Stimulated activated CD4-positive, alpha-beta T cell treated with anti-CD3 and anti-CD28 coated beads, Interleukin-1b, Interleukin-23, amount 100 ng/mL, for 1 hour (primary cell): ENCODE measurements at places on chromosomes 11 and 22.

GRCh38 chr11:3840870-3841425 is at the start of gene RHOG:
RHOG (minus strand) TSS chr11:3840959; CDS start chr11:3828138, 12,821 bp downstream.
- peak; percentile 34 for DNase-seq

DNA sequence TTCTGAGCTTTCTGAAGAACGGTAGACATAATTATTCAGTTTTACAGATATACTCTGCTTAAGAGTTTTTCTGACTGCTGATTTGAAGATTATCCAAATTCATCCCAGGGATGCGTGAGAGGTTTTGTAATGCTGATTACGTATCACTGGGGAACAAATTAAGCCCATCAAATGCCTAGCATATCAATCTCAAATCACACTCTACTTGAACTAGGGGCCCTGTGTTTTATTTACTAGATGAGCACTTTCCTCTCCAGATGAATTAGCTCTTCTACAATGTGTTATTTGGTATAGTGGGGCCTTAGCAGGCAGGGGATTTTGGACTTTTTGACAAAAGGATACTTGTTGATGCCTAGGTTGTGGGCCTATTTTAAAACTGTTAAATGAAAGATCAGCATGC is 177.9 kb downstream of the JRKL start:
- no peak for DNase-seq

DNA sequence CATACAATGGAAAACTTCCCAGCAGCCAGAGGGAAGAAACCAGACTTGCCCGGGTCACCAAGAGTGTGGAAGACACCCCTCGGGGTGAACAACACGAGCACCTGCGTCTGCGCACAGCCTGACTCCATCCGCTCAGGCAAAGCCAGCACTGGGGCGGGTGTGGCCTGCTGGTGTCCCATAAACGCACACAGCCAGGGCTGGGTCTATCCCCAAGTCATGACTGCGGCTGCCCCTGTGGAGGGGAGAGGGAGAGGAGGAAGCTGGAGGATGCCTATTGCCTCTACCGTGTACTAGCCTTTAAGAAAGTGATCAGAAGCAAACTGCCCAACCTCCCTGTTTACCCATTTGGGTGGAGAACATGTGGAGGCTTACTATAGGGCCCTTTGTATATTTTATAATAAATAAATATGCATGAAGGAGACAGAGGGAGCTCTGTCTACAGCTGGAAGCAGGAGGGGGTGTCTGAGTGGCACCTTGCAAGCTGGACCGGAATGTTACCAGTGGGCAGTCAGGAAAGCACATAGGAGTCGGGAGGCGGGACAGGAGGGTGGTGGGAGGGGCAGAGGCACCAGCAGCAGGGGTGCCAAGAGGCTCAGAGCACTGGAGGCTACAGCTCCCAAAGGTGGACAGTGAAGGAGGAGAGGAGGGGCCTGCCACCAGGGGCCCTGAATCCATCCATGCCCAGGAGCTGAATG is 79.6 kb downstream of the PHF21B start:
- DNase-seq, result no peak

GRCh38 chr11:114977651-114978050 is 299.3 kb downstream of the NXPE2 start:
- DNase-seq, result no peak

DNA sequence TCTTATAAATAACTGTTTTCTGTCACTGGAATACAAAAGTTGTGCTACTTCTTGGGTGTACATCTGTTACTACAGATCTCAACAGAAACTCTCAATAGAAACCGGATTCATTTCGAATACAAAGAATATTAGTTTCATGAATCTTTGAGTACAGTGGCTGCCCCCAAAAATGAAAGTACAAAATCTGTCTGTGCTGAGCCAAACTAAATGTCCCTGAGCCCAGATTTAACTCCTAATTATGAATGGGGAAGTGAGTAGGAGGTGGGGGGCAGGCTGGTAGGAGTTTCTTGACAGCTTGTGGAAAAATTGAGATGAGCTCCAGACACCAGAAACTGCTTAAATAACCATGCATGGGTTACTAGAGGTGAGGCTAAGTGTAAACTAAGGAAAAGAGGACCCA is 41.6 kb downstream of the PITPNB start:
- DNase-seq, result no peak

- DNase-seq, result no peak
Measured at GRCh38 chr22:49775867-49776511, 51.7 kb downstream of the BRD1 start.

GRCh38 chr22:41876275-41876674 is 38.6 kb downstream of the SHISA8 start:
- DNase-seq, result no peak

- DNase-seq, result no peak
Measured at GRCh38 chr11:14320020-14320419, 39.0 kb downstream of the RRAS2 start.

DNA sequence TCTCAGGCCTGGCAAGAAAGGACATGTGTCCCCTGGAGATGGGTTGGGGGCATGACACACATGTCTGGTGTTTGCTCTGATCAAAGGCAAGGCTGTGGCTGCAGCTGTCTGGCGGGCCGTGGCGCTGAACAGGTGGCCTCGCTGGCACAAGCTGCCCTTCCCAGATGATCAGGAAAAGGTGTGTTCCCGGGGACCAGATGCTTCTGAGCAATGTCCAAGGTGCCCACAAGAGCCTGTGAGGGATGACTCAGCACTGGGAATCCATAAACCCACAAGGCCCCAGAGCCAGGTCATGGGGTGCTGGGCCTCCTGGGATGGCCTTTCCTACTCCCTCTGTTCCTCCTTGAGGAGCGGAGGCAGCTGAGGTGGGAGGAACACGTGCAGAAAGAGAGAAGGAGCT is 9.7 kb upstream of the LRP5 start:
- no peak for DNase-seq

DNA sequence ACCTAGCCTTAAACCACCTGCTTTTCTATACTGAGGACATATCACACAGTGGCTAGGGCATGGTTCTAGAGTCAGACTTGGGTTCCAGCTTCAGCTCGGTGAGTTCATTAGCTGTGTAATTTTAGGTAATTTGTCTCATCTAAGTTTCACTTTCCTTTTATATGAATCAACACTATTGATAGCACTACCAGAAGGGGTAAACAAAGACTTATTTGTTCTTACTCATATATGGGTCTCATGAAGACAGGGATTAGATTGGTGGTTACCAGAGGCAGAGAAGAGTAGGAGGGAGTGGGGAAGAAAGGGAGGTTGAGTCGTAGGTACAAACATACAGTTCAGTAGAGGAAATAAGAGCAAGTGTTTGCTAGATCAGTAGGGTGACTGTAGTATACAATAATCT is 924.7 kb downstream of the OPCML start:
- no peak for DNase-seq

- DNase-seq, result no peak
Measured at GRCh38 chr22:28243539-28243938, 324.5 kb upstream of the PITPNB start.

GRCh38 chr11:126304457-126305075 is 706 bp downstream of the DCPS start:
- DNase-seq, result no peak

DNA sequence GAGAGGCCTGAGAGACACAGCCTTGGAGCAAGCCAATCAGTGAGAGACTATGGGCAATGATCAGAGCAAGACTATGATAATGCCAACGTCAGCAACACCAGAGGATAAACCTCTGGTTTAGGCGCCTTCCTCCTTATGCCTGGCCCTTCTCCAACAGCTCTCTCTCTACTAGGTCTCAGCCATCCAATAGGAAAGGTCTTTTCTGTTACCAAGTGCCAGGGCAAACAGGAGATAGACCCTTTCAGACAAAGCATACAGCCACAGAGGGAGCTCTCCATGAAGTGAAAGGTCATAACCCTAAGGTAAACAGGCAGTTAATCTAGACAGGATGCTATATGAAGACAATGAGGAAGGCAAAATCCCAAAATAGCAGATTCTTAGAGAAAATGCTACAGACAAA is 9.5 kb downstream of the STK33 start:
- DNase-seq, result no peak

DNA sequence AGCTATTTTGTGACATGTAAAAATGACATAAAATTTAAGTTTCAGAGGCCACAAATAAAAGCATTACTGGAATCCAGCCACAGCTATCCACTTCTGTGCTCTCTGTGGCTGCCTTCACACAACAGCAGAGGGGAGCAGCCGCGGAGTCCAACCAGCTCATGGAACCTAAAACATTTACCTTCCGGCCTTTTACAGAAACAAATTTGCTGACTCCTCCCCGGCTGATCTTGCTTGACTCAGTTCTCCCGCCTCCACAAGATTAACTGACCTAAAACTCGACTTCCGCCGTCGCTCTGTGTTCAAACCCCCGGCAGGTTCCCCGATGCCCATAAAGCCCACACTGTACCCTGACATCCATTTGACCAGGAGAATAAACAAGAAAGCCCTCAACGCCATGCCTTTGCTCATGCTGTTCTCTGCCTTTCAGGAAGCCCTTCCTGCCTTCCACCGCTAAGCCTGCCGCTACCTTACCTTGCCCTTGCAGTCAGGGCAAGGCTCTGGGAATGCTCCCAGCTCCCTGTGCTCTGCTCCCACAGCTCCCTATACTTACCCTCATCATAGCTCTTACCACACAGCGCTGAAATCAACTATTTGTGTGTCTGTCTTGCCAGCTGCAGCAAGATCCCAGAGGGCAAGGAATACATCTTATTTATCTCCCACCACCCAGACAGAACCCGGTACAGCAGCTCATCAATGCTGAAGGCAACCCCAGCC is 35.4 kb downstream of the MICAL3 start:
- DNase-seq, result no peak

DNA sequence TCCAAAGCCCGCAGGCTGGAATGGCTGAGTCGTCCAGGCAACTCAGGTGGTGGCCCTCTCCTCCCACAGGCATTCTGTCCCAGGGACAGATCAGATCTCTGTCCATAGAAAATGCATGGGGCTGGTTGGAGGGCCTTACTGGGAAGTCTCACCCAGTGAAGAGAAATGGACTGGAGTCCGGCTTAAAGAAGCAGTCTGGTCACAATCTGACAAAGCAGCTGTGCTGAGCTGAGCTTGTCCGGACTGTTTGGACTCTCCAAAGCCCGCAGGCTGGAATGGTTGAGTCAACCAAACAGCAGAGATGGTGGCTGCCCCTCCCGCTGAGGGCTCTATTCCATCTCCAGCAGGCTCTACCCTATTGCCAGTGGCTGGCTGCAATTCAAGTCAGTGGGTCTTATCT is 14.4 kb upstream of the DEPDC7 start:
- DNase-seq, result no peak

GRCh38 chr11:121575250-121575962 is 122.6 kb upstream of the SORL1-AS1 start:
- no peak for DNase-seq

DNA sequence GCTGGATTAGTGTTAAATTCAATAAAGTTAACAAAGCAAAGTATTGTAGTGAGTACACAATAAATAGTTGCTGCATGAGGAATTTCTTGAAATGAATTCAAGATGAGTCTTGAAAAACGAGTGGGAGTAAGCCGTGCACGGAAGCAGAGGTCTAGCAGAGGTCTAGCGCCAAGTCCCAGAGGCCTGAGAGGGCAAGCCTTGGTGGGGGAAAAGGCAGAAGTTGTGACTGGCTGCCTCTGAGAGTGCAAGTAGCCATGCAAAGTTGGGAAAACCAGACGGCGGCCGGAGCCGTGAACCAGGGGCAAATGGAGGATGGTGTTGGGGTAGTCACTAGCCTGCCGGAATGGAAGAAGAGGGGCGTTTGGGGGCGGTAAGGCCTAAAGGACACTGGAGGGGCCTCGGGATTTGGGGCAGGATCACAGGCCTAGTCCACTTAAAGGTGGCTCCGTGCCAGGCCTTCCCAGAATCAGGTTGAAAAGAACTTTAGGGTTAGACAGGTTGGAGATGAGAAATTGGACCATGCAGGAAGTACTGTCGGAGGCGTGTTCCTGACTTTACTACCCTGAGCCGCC is 379 bp upstream of the SLC3A2 start:
- DNase-seq, result no peak

- no peak for DNase-seq
Measured at GRCh38 chr11:84829162-84829561, 798.0 kb downstream of the DLG2 start.

GRCh38 chr22:50218996-50219727 is 18.4 kb downstream of the SELENOO start:
- DNase-seq, result no peak

DNA sequence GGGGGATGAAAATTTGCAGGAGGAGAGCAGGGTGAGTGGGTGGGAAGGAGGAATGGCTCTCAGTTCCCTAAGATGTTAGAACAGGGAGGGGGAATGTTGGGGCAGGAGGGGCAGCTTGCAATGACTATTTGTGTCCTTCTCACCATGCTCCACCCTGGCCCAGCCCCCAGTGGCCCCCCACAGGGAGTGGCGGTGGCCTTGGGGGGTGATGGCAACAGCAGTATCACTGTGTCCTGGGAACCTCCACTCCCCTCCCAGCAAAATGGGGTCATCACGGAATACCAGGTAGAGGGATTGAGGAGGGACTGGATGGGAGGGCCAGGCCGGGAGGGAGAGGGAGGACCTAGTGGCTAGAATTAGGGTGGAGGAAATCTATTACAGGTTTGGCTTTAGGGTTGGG is 10.2 kb downstream of the ROBO3 start:
- DNase-seq, result no peak

DNA sequence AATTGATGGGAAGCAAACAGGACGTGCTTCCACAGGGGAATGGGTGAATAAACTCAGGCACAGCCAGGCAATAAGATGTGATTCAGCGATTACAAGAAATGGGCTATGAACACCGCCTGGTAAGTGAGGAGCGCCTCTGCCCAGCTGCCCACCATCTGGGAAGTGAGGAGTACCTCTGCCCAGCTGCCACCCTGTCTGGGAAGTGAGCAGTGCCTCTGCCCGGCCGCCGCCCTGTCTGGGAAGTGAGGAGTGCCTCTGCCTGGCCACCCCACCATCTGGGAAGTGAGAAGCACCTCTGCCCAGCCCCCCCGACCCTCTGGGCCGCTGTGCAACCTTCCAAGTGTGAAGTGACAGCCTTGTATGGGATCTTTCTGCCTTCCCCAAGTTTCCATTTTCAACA is 73.2 kb upstream of the PRR5 start:
- no peak for DNase-seq

DNA sequence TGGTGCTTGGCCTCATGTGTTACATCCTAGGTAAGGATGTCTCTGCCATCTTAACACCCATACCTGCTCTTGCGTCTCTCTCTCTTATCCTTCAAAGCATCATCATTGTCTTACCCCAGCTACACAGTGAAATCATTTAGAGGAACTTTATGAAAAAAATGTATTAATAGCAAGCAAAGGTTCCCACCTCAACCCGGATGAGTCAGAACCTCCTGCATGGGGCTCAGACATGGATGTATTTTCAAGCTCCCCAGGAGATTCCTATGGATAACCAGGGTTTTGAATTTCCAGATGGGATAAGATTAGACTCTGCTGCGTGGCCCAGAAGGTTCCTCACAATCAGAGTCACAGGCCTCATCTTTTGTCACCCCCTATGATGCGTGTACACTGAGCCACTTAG is 89.1 kb upstream of the NNMT start:
- no peak for DNase-seq

- DNase-seq, result no peak
Measured at GRCh38 chr11:126008956-126009355, 53.7 kb downstream of the CDON start.

- no peak for DNase-seq
Measured at GRCh38 chr11:13944911-13945425, 17.6 kb upstream of the SPON1 start.

- DNase-seq, result no peak
Measured at GRCh38 chr11:19352072-19352770, 111.5 kb upstream of the E2F8 start.
